ENCODE measurements at places on chromosomes 5 and 9.

DNA sequence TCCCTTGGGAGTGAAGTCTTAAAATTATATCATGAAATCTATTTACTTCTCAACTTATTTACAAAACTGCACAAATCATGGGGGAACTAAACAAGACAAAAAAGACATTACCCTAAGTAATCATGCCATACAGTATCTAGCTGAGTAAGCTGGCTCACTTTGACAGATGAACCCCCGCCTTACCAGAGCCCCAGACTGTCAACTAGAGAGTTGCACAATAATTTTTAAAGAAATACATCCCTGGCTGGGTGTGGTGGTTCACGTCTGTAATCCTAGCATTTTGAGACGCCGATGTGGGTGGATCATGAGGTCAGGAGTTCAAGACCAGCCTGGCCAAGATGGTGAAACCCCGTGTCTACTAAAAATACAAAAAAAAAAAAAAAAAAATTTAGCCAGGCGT lies 62.3 kb downstream of the LPAR1 start:
- DNase-seq, result no peak

DNA sequence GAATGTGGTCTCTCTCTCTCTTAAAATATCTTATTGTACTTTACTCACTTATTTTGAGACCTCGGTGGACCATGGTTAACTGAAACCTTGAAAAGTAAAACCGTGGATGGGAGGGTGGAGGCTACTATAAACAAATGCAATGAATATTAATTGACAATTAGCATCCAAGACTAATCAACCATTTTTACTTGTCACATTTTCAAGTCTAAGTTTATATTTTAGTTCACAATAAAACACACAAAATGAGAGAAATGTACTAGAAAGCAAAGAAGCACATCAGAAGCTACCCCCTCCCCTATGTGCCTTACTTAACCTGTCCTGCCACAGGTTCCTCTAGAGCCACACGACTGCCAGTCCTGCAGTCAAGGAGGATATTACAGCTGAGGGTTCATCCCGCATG lies 4.6 kb downstream of the ARL15 start:
- DNase-seq, result no peak

DNA sequence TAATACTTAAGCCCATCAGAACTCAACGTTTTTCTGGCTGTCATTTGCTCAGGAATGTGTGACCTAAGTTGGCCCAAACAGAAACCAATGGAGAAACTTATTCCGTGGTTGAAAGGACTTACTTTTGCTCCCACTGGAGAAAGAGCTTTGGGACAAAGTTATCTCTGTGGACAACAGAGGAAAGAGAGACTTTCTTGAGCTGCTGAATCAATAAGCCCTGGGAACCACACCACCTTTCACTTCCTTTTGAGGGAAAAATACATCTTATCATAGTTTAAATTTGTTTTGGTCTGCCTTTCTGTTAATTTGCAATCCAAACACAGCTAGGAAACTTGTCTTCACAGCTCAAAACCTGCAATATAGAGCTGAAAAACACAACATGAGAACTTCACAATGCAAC lies 62.8 kb upstream of the VCAN start:
- DNase-seq, result no peak

GRCh38 chr5:177232761-177233160 lies 70.8 kb downstream of the RAB24 start:
- DNase-seq, result no peak

DNA sequence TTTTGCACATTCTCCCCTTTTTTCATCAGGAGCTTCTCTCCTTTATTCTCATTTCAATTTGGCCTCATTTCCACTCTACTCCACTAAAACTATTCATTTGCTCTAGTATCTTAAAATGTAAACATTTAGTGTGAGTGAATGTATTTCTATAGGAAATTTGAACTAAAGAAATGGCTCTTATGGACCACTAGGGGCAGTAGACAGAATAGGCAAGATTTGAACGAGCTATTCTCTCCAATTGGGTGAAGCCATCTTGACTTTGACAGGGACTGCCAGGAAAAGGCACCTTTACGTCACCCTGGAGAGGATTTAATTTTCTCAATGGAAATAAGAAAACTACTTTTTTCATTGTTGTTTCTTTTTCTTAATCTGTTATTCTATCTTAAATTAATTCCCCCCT lies 666.3 kb downstream of the DNAH5 start:
- no peak for DNase-seq

- DNase-seq, result no peak
Observed at GRCh38 chr9:98860871-98861293, 53.4 kb downstream of the GALNT12 start.

GRCh38 chr5:178870411-178870810 lies 10.7 kb downstream of the ZNF354B start:
- DNase-seq, result no peak

GRCh38 chr9:36222449-36222848 lies 31.7 kb downstream of the CLTA start:
- no peak for DNase-seq

- no peak for DNase-seq
Observed at GRCh38 chr5:95713960-95714710, 17.0 kb upstream of the RHOBTB3 start.

DNA sequence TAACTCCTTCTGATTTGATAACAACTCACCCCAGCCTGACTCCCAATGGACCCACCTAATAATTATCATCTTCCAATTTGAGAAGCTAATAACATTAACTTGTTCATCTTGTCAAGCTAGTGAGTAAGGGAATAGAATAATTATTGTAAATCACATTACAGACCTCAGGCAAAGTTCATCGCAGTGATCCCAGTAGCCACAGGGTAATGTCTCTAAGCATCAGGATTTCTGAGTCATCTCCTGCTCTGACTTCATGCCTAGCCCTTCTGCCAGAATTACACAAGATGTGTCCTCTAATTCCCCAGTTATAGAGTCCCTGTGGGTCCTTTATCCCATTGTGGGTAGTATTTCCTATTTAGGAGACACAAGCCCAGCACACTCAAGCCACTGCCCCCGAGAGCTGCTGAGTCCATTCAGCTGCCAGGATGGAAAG lies 365.7 kb downstream of the DEPDC1B start:
- no peak for DNase-seq

DNA sequence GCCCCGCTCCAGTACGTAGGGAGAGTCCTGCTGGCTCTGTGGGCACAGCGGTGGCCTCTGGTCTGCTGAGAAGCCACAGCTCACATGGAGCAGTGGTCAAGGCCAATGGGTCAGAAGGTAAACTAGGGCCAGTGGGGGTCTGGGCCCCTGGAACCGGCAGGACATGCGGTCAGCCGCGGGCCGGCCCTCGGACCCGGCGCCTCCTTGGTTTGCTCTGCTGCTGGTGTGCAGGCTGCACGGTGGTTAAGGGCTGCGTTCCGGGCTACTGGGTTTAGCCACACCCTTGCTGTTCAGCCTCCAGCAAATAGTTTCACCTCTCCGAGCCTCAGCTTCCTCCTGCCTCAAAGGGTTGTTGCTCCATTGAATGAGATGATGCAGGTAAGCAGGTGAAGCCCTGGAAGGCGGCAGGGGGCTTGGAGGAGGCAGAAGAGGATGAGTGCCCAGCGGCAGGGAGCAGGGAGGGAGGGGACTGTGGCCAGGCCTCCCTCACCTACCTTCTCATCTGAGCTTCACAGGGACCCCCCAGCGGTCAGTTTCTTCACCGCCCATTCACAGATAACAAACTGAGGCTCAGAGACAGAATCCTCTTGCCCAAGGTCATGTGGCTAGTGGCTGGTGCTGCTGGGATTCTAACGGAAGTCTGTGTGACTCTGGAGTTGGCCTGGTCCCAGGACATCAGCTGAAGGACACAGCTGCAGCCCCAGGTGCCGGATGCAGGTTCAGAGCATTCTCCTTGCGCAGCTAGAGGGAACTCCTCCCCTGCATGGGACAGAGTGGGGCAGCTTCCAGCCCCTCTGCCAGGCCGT lies 3.7 kb upstream of the COL5A1 start:
- DNase-seq, result no peak

DNA sequence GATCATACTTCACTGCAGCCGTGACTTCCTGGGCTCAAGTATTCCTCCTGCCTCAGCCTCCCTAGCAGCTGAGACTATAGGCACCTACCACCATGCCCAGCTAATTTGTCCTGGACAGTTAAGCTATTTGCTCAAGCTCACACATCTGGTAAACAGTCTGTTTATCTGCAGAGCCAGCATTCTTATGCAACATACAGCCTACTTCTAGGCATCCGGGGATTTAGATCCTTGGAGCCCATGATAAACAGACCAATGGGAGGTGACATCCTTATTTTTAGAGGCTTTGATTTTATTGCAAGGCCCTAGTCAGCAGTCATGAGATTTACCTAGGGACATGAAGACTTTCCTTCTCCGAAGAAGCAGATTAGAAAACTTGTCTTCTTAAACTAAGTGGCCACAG lies 21.0 kb downstream of the ATOX1 start:
- no peak for DNase-seq

GRCh38 chr5:137659209-137659608 lies 76.7 kb downstream of the KLHL3 start:
- DNase-seq, result no peak

DNA sequence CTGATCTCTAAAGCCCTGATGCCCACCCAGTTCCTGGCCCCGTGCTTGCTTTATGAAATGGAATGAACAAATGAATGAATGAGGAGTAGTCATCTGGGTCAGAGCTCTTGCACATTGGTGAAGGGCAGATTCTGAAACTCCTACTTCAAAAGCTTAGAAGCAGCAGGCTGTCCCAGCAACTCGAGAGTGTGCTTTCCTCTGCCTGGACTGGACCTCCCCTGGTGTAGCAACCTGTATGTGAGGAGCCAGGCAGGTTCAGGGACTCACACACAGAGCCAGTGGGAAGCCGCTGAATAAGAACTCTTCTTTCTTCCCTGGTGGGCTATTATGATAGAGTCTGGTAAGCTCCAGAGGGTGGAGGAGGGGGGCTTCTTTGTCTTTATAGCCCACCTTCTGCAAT lies 396.4 kb downstream of the CDK5RAP2 start:
- DNase-seq, result no peak

DNA sequence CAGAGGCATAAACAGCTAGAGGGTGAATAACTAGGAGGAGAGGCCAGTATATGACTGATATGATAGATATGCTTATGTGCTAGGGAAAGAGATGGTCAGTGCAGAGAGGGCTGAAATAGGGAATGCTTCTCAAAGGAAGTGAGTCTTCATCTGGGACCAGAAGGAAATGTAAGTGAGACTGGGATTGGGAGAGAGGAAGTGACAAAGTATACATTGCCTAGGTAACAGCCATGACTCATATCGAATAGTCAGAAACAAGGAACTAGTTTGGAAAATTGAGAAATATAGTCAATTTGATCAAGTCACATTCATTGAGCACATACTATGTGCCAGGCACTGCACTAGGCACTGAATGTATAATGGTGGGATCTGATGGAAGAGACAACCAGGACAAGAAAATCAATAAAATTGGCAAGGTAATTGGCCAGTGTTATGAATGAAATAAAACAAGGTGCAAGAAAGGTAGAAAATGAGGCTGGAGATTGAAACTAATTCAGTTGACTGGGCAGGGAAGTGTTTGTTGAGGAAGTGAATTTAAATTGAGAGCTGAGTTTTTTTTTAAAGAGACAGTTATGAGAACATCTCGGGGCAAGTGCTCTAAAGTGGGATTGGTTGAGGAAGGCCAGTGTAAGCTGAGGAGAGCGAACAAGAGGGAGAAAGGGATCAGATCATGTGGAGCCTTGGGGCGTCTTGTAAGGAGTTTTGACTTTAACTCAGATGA lies 4.3 kb downstream of the ERAP2 start:
- no peak for DNase-seq

- no peak for DNase-seq
Observed at GRCh38 chr9:13942695-13943094, 371.2 kb downstream of the NFIB start.

DNA sequence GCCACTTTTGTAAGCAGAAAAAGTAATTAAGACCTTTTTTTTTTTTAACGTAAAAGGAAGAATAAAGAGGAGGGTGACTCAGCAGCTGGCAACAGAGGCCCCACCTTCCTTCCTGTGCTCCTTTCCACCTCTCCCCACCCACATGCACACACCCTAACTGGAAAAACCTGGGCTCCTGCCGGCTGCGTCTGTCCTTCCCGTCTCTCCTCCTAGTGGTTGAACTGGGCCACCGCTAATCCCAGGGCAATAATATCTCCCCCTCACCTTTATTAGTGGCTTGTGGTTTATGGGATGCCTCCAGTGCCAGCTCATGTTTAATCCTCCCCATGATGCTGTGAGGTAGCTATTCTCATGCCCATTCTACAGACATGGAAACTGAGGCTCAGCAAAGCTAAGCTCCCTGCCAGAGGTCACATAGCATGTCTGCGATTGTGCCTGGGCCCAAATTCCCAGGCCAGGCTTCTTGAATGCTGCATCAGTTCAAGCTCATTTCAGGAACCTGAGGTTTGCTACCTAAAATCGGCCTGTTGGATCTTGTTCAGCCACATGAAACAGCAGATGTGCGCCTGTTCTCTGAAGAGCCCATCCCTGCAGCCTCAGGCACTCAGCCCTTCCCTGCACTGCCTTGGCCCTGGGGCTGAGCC lies 60.9 kb upstream of the IL17B start:
- DNase-seq, result no peak

- no peak for DNase-seq
Observed at GRCh38 chr9:3074247-3074646, 230.4 kb upstream of the PUM3 start.

GRCh38 chr9:72855890-72856523 lies 96.8 kb downstream of the ALDH1A1 start:
- no peak for DNase-seq

- no peak for DNase-seq
Observed at GRCh38 chr5:122273696-122274095, 38.3 kb upstream of the SNCAIP start.

DNA sequence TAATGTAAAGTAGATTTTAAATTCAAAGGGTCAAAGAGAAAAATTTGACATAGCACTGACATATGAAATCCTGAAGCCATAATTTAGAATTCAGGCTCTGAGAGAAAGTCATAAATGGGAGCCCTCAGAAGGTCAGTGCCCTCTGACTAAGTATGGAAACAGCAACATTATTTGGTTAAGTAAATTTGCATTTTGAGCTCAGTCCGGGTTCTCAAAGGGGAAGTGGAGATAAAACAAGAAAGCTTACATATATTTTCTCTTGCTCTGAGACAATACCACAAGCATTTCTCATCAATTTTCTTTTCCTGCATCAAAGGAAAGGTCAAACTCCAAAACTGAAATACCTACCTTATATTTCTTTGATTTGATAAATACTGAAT lies 348.0 kb downstream of the SEMA5A start:
- DNase-seq, result no peak

GRCh38 chr9:20302197-20302596 lies 320.1 kb downstream of the MLLT3 start:
- DNase-seq, result no peak

GRCh38 chr5:117594166-117594565 lies 1019.5 kb upstream of the SEMA6A start:
- DNase-seq, result no peak

DNA sequence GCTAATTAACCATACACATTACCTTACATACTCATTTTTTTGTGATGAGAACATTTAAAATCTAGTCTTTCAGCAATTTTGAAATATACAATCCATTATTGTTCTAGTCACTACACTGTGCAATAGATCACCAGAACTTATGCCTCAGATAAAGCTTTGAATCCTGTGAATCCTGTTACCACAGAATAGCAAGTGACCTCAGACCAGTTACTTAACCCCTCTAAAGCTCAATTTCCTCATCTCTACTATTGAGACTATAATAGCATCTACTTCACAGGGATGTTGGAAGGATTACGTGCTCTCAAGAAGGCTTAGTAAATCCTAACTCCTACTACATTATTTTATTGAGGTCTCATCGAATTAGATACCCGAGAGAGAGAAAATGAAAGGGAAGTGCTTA lies 60.2 kb upstream of the PIP5K1B start:
- no peak for DNase-seq

- DNase-seq, result no peak
Observed at GRCh38 chr9:129774791-129775447, 22.1 kb upstream of the PTGES start.
